ENCODE measurements at places on chromosomes 4 and X.

DNA sequence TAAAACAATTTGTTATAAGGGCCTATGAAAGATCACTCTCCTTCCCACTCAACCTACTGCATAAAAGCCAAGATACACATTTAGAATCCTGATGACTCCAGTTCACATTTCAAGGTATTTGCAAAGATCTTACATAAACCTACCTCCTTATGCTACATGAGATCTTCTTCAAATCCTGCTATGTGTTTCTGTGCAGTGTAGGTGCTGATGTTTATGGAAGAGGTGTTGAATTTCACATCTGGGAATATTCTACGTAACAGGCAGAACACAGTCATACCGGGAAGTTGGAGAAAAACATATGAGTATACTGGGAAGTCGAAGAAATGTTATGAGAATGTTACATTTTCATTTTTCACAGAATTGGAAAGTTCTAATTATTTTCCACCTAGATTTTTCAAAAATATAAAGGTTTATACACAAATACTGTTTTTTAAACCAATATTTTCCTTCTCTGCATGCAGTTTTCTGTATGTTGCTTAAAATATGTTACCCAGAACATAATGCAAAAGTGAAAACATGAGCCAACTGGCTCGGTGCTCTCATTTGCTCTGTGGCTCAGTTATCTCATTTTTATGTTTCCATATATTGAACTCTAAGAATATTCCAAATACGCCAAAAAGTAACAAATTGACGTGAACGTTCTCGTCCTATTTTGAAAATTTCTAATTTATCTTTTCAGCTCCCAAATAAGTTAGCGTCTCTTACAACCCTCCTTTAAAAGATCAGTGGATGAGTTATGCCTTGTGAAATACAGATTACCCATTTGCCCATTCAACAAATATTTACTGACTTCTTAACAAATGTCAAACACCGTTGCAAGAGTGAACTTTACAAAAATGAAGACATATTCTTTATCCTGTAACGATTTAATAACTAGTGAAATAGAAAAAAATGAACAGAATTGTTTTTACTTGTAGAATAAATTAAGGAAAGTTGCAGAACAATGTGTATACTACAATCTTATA lies 899.3 kb downstream of the STIM2 start:
- no peak for DNase-seq

- DNase-seq, result no peak
Measured at GRCh38 chr4:176432811-176433540, 113.2 kb downstream of the SPCS3 start.

GRCh38 chrX:69050051-69050765 lies 115.0 kb downstream of the PJA1 start:
- no peak for DNase-seq

- DNase-seq, result no peak
Measured at GRCh38 chr4:95114521-95114920, 356.8 kb downstream of the BMPR1B start.

DNA sequence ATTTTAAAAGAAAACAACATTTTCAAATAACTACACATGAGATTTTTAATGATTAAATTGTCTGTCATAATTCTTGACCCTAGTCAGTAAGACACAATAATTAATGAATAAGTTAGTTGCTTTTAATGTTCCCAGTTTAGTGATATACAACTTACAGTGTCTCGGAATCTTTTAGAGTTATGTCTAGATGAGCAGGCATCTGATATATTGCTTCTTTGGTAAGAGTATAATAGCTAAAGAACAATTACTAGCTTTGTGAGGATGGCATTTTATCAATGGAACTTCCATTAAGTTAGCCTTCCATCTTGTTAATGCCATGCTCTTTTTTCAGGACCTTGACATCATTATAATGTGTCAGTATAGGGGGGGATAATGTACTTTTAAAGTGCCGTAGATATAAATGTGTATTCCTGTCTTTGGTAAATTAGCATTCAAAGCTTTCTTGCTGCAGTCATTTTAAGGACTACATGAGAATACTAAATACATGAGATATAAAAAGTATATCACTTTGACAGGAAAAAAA lies 425.1 kb downstream of the PDHA2 start:
- DNase-seq, result no peak

GRCh38 chr4:31104043-31104442 lies 383.9 kb downstream of the PCDH7 start:
- DNase-seq, result no peak

- DNase-seq, result no peak
Measured at GRCh38 chr4:152479428-152480026, 56.4 kb downstream of the FBXW7 start.
